ENCODE measurements at places on chromosomes 11 and 22.
A peak's percentile ranks its signal among the peaks of the same experiment; 100 is the strongest.

DNA sequence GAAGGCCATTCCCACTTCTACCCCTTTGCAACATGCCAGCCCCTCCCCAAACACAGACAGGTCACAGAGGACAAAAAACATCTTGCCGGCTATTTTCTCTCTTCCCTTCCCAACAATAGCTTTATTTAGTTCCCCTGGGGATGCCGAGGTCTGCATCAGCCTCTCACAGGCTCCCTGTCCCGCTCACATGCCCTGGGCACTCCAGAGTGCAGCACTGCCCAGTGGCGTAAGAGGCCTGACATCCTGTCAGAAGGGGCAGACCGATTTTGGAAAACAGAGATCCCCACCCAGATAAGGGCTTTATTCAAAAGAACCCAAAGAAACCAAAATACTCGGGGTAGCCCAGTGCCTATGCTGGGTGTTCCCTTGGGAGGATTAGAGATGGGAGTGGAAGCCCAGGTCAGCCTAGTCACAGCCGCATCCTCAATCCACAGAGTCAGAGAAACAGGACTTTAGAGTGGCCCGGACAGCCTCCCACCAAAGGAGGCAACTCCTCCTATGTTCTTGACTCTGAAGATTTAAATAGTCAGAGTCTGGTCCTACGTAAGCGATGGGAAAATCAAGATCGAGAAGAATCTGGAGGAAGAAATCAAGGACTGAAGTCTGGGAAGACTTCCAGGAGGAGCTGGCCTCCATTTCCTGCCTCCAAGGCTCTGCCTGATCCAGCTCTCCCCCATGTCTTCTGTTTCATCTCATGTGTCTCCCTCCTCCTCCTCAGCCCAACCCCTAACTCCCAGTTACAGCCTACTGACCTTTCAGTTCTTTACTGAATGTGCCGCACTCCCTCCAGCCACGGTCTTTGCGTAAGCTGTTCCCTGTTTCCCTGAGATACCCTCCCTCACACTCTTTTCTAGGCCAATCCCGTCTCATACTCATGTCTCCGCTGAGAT lies 129.3 kb downstream of the FBXO7 start:
- no peak for DNase-seq

DNA sequence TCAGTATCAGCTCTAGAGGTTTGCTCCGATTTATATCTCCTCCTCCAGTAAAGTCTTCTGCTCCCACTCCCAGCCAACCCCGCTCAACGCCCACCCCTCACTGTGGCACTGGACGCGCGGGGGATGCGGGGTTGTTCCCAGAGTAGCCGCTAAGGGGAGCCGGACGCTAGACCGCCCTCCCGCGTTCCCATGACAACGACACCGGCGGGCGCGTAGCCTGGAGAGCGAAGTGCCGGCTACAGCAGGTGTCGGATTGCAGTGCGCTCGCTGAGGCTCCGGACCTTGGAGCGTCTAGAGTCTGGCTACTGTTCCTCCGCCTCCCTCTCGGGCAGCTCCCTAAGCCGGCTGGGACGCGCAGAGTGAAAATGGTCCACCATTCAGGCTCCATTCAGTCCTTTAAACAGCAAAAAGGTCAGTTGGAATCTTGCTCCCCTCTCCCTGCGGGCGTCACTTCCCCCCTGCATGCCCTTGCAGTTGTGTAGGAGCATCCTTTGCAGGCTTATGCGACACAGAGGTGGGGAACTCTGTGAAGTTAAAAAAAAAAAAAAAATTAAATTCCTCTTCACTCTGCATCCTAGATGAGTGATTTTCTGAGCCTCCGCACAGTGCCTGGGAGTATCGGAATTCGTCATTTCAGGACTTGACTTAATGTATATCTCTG lies at the start of gene ANO3:
ANO3 (plus strand) TSS at position 220 of the 661 bp plus-strand sequence; CDS start at position 366, 146 bp downstream.
- peak; percentile 31 for DNase-seq

- DNase-seq, result no peak
These were observed 295.1 kb upstream of the ANO5 start for GRCh38 chr11:21897752-21898151.

GRCh38 chr11:107243929-107244328 lies 213.7 kb downstream of the CWF19L2 start:
- DNase-seq, result no peak

DNA sequence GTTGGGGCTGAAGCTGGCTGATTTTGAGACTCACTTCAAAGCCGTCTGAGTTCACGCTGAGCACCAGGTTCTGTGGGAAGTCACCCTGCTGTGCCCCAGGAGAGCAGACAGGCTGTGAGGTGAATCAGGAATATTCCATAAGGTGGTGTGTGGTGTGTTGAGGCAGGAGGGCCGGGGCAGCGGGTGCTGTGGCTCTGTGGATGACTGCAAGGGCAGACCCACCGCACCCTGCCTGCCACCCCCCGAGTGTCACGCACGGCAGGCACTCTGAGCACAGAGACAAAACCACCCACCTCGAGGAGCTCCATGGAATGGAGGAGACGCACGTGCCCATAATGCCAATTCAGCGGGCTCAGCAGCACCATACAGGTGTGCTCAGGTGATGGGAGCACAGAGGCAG lies 147.8 kb downstream of the PKNOX2 start:
- no peak for DNase-seq

DNA sequence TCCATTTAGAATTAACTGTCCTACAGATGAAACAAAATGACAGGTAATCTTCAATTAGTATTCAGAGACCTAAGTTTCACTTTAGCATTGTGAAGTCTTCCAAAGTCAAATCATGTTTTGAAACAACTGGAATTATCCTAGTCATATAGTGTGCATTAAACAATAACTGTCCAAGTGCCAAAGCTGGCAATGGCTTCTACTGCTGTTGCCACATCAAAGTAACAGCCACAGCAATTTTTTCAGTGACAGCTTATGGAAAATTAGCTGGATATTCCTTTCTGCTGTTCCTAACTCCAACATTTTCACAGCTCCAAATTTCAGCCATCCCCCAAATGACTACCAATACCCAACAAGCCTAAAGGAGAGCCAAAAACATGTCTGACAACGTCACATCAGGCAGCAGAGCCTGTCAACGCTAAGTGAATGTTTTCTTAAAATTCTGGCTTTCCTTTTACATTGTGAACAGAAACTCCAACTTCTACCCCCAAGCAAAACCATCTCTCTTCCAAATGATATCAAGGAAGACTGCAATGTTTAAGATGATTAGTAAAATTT lies 45.3 kb upstream of the CCDC34 start:
- DNase-seq, result no peak

DNA sequence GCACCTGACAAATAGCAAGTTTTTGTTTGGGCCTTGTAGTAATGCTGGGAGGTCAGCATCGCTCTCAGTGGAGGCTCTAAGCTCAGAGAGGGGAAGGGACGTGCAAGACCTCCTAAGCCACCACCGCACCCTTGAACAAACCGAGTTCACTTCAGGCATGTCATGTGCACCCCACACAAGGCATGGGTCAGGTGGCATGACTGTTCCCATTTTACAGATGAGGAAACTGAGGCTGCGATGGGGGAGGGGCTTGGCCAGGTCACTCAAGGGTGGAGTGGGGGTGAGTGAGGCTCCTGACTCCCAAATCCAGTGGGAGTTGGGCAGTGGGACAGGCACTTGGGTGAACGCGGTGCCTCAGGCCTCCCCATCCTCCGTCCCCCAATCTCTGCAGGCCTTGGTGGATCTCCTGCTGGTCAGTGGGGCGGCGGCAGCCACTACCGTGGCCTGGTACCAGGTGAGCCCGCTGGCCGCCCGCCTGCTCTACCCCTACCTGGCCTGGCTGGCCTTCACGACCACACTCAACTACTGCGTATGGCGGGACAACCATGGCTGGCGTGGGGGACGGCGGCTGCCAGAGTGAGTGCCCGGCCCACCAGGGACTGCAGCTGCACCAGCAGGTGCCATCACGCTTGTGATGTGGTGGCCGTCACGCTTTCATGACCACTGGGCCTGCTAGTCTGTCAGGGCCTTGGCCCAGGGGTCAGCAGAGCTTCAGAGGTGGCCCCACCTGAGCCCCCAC lies 11.2 kb downstream of the TSPO start:
- peak; percentile 22 for DNase-seq

- DNase-seq, result no peak
These were observed 46.2 kb downstream of the TP53I11 start for GRCh38 chr11:44904261-44905020.

GRCh38 chr22:35840302-35840739 lies 122.6 kb downstream of the APOL5 start:
- DNase-seq, result peak; percentile 90

GRCh38 chr11:67288198-67288451 lies 978 bp upstream of the ANKRD13D start:
- no peak for DNase-seq

- no peak for DNase-seq
These were observed 21.5 kb upstream of the GSTP1 start for GRCh38 chr11:67561971-67562619.

DNA sequence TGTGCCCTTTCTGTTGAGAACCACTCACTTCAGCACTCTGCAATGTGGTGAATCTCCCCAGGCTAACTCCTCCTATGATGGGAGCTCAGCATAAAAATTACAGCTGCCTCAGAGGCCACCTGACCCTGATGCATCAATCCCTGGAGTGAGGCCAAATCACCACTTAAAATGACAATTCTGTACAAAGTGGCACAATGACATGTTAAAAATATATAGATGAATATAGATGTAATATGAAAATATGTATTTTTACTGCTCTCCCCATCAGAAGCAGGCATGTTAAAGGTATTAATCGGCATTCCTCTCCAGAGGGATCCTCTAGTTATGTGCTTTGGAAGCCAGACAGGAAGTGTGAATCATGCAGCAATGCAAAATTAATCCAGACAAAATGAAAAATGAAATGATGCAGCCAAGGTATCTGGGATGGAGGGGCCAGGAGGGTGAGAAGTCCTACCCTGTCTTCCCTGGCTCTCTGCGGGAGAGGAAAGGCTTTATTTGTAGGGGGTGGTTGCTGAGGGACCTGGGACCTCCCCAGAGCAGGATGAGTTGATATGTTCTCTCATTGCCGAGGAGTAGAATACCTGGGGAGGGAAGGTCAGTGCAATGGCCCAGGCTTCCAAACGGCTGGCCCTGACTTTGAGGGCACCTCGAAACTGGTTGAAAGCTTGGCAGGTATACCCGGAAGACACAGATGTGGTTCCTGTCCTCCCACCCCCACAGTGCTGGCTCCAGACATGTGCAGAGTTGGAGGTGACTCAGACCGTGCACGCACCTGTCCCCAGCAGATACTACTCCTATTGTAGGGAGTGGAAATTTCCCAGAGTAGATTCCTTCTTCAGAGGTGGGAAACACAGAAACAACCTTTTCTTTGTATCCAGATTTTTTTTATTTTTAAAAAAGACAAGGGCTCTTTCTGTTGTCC lies 347.9 kb upstream of the NCAM1 start:
- no peak for DNase-seq

DNA sequence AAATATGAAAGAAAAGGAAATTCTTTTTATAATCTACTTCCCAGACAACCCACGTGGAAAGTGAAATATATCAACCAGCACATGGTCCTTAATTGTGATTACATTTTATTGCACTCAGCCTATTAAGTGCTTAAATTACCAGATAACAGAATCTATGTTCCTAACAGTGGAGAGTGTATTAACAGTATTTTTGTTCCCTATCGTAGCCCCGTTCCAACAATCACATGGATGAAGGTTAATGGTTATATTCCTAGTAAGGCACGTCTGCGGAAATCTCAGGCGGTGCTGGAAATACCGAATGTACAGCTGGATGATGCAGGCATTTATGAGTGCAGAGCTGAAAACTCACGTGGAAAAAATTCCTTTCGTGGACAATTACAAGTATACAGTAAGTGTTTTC lies 626.1 kb upstream of the ARHGAP42 start:
- no peak for DNase-seq

GRCh38 chr11:62925308-62925707 lies 4.1 kb upstream of the CHRM1 start:
- no peak for DNase-seq

DNA sequence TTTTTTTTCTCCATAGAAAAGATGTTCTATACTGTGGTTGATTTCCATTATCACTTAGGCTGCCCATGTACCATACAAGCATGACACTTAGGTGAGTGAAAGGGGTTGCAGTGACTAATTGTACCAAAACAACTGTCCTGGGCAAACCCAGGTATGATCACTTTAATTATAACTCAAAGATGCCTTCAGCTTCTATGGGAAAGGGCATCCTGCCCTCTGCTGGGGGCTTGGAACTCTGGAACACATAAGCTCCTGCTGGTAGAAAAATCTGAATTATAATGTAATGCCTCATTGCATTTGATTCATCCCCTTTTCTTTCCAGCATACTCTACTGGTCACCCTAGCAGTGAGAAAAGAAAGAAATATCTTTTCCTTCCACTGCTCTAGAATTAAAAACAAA lies 206.3 kb downstream of the DDX10 start:
- DNase-seq, result no peak

DNA sequence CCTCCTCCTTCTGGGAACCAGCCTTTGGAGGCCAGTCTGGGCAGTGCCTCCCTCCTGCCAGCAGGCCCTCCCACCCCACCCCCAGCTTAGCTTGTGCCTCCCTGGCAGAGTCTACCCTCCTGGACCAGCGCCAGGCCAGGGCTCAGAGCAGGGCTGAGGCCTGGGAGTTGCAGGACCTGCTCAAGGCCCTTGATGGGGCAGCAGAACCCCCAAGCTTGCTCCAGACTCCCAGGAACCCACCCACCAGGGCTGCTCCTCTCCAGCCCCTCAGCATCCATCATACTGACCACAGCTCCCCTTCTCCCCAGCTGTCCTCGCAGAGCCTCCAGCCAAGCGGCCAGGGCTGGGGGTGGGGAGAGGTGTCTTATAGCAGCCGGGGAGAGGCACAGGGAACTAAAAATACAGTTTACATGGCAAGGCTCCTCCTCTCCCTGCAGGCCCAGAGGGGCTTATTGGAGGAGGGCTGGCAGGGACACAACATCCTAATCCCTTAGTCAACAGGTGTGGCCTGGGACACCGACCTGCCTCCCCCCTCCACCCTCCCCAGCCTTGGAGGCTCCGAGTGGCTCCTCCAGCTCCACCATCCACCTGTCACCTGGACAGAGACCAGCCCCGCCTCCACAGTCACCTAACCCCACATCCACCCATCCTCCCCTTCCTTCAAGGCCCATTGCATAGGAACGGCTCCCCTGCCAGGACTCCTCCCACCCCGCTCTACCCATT lies 5.2 kb upstream of the MB start:
- DNase-seq, result peak; percentile 63

GRCh38 chr11:79045800-79046304 lies 395.0 kb downstream of the TENM4 start:
- no peak for DNase-seq

DNA sequence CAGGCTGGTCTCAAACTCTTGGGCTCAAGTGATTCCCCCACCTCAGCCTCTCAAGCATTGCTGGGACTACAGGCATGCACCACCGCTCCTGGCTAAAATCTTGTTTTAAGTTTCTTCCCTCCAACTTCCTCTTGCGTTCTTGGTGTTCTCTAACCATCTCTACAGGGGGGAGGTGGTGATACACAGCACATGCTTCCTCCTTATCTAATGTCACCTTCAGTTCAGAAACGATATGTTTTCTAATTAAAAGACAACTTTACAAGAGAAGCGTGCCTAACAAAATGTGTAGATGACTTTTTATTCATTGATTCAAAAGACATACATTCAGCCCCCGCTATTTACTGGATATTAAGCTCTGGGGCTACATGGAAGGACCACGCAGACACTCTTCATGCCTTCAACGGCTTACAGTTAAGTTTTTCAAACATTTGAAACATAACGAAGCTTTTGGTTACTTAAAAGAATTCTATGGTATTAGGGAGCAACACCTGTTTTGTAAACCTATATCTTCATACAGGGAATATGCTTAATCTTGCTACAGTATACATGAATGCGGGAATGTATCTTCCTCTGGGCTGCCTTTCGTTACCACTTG lies 933 bp upstream of the DLAT start:
- no peak for DNase-seq

- DNase-seq, result no peak
These were observed 1.2 kb upstream of the CASTOR1 start for GRCh38 chr22:30290342-30291057.

GRCh38 chr22:38718414-38718813 lies 12.7 kb downstream of the GTPBP1 start:
- peak; percentile 84 for DNase-seq
